NCI-H1048 (cell line): ENCODE measurements at places on chromosomes 3 and 15.

- DNase-seq: no peak
Observed at GRCh38 chr3:155640098-155640497, 104.8 kb downstream of the PLCH1 start.

DNA sequence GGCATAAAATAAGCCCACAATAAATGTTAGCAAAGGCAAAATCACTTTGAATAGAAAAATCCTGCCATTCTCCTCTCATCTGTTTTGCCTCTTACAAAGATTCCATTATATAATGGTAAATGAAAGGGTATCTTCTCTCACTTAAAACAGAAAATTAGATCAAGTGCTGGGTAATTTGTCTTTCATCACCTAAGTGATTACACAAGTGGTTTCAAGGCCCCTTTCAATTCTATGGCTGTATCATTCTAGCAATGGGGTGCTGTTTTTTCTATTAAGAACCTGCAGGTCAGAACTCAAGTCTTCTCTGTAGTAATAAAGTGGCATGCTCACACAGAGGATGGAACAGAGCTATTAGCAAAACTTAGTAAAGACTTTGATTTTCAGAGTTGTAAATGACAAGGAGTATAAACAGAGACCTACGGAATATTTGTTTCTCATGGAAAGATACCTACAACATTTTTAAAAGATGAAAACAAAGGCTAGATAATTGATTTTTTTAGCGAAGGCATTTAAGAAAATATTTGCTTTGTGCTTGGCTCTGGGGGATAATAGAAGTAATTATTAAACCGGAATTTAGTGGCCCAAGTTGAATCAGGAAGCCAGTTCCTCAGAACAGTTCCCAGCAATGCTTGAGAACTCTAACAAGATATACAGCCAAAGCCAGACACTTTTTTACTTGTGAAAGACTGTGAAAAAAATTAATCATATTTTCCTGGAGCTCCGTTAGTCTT, 137.4 kb downstream of the CMSS1 start:
- DNase-seq: no peak

DNA sequence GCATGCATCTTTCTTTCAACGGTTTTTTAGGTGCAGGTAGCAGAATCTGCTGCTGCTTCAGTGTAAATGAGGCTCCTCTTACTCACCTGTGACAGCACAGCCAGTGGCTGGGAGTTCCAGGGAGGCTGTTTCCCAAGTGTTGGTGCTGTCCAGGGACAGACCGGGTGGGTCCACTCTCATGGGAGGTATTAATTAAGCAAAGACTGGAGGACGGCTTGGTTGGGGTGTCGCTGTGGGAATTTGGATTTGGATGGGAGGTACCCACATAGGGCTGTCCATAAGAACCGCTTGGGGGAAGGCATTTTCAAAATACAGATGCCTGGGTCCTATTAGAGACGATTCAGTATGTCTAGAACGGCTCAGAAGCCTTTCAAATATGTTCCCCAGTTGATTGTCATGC, 42.9 kb downstream of the SV2B start:
- no peak for DNase-seq

- no peak for DNase-seq
Observed at GRCh38 chr15:75059607-75060006, 36.2 kb downstream of the PPCDC start.

DNA sequence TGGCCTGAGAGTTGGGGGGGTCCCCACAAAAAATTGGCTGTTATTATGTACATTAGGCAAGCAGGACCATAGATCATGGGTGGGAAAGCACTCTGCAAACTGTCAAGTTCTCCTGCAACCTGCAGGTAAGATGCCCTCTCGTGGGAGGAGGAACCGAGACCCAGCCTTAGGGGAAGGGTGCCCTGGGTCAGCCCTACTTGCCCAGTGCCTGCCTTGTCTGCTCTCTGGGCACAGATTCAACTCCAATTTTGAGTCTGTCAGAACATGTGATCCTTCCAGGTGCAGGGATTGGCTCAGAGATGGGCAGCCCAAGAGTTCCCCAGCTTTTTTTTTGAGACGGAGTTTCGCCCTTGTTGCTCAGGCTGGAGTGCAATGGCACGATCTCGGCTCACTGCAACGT, 99.2 kb downstream of the PLXNA1 start:
- DNase-seq: no peak

GRCh38 chr15:70853973-70854665, at the start of gene LARP6:
Gene LARP6 (minus strand): TSS chr15:70854157. CDS start chr15:70854088, 69 bp downstream.
- no peak for DNase-seq

GRCh38 chr3:119738741-119739140, 35.9 kb downstream of the CFAP91 start:
- DNase-seq: no peak

DNA sequence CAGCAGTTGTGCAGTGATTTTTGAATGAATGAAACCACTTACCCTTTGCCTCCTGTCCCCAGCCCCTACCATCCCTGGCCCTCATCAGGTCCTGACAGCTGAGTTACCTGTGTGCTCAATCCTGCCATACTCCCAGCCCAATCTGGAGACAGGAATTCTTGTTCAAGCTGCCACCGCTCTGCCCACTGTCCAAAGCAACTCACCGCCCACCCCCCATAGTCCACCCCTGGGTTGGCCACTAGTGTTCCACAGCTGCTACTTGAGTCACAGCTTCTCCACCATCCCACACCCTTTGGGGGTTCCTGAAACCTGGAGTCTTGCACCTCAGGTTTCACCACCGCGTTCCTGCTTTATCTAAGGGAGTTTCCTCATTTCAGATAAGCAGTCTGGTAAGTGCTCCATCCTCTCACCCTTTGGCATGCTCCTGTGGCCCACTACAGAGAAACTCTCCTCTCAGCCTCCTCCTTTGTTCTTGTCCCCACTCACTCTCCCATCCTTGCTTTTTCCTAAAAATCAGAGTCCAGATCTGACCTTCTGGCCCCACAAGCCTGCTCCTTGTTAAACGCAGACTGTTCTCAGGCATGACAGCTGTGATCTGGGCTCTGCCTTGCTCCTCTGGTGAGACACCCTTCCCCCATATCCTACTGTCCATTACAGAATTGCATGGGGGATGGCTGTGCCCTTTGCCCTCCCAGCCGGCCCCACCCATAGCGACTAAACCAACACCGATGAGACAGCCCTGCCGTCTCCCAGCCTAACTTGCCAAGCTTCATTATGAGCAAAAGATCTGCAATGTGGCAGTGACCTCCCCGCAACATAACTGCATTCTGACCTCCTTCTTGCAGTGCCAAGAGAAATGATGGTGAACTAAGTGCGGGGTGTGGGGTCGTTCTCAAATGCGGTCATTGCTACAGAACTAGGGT, 50.0 kb downstream of the CYP19A1 start:
- no peak for DNase-seq

GRCh38 chr3:12946649-12947316, 105.4 kb upstream of the RPL32 start:
- no peak for DNase-seq

DNA sequence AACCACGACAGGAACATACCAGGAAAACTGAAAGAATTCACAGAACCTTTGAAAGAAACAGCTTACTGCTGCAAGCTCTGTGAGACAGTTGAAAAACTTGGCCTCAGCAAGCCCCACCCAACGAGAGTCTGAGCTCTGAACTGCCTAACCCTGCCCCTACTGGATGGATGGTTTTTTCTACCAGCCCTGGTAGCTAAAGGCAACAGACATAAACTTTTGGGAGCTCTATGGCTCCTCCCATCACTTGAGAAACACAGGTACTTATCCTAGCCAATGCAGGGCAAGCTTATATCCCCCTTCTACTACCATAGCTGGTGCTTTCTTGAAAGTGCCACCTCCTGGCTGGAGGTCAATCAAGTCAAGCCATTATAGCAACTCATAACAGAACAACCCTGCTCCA, 471.8 kb downstream of the GRM7 start:
- no peak for DNase-seq

DNA sequence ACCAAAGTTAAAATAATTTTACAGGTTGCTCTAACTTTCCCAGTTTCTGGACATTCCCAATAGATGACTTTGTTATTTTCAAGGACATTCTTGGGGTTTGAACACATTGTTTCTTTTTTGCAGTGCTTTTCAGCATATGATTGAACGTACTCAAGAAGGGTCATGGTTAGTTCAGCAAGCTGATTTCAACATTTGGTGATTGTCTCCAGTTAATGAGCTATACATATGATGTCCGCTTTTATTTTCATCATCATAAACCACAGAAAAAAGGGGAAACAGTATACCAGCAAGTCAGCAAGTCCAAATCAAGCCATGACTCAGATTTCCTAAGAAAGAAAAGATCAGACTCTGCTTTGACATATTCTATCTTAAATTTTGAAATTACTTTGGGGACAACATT, 69.4 kb downstream of the B3GALNT1 start:
- no peak for DNase-seq

DNA sequence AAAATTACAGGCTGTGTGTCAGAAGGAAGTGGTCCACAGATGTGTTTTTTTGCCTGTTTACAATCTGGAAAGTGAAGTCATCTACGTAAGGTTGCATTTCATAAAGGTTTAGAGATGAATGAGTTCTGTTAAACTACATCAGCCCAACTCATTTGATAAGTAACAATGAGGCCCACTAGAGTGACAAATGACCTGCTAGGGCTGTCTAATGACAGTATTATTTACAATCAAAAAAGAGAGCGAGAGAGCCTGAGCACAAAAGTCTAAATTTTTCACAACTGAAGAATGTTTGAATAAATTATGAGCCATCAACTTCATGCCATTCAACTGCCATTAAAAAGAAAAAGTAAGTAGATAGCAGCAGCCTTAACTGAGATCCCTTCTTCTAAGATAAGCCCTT, 135.7 kb upstream of the TBL1XR1 start:
- DNase-seq: no peak

GRCh38 chr3:43388915-43389314, 102.6 kb downstream of the SNRK start:
- no peak for DNase-seq

DNA sequence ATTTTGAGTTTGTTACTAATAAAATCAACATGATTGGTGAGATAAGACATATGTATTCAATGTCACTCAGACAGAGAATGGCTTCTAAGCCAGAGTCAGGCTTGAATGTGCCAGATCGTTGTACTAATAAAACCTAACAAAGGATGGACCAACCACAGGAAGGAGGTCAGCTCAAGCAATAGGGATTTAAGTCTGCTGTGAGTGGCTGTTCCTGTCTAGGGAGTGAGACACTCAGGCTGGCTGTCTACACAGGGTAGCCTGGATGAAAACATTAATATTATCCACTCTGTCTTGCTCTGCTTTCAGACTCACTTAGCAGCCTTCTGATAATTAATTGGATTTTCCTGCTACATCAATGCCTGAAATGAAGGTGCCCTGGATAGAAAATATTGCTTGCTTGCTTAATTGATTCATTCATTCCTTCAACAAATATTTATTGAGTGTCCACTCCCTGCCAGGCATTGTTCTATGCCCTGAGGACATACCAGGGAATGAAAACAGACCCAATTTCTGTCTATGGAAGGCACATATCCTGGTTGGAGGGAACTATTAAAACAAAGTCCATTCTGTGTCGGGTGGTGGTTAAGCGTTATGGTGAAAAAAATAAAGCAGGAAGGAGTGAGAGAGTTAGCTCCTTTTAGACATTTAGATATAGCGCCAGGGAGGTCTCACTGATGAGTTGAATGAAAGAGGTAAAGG, 239.4 kb downstream of the CHST2 start:
- DNase-seq: no peak
